ENCODE measurements at places on chromosomes 7 and 10.

DNA sequence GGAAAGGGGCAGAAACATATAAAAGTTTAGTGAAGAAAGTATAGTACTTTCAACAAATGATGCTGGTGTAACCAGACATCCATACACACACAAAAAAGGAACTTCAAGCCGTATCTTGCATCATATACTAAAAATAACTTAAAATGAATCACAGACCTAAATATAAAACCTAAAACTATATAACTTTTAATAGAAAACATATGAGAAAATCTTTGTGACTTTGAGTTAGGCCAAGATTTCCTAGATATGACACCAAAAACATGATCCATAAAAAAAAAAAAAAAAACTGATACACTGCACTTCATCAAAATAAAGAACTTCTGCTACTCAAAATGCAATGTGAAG lies 40.9 kb downstream of the NUDCD3 start:
- no peak for DNase-seq

GRCh38 chr7:28759475-28759971 lies 198.6 kb downstream of the TRIL start:
- DNase-seq, result no peak

DNA sequence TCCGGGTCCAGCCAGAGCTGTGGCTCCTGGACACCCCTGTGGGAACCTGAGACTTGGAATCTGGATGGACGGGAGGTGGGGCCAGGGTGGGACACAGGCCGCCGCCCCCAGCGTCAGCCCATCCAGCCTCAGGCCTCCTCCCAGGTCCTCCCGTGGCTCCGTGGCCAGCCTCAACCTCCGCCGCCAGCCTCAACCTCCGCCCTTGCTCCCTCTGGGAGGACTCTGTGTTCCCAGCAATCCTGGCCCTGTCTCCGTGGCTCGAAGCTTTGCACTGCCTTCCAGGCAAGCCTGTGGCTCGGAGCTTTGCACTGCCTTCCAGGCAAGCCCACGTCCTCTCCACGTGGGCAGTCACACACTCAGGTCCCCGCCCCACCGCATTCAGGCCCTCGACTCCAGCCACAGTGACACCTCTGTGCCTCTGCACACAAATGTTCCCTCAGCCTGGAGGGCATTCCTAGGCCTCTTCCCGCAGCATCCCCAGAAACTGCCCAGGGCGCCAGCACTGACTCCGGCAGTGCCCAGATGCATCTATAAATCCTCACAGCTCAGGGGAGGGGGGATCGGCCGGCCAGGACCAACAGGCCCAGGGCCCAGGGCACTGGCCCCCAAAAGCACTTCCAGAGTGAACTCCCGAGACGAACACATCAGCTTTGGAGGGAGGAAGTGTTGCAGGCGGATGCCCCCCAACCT lies 44.7 kb upstream of the PDGFA start:
- no peak for DNase-seq

GRCh38 chr7:113804475-113805095 lies 114.2 kb downstream of the PPP1R3A start:
- DNase-seq, result no peak

DNA sequence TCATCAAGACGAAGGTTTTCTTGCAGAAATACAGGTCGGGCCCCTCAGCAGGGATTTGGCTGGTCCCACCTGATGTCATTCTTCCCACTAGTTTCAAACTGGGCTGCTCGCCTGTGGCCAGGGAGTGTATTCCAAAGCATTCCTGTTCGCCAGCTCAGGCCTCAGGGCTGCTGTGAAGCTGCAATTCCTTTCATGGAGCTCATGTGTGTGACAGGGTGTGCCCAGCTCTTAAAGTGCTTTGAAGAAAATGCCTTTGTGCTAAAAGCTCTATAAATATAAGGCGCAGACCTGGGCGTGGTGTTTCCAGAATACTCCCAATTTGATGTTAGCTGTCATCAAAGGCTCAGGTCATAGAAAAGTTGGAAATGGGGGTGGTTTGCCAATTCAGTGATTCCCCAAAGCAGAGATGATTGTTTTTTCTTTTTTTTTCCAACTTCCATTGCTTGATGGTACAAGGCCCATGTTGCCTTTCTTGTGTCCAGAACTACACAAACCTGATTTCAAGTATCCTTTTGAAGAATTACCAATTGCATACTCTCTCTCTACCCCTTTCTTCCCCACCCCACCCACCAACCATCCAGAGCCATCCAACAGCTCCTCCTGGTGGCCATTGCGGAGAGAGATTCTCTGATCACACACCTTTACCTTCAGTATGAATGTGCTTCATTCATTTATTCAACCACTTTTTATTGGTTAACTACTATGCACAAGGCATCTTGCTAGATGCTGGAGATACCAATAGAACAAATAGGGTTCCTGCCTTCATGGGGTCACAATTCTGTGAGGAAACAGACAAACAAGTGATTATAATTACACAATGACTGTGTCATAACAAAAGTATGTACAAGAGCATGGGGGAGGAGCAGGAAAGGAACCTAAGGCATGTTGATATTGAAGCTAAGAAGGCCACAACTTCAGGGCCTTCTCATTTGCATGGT lies 297.3 kb upstream of the LYZL1 start:
- no peak for DNase-seq

GRCh38 chr7:130216750-130217149 lies 9.1 kb downstream of the SSMEM1 start:
- DNase-seq, result no peak

GRCh38 chr10:102945962-102946361 lies 27.9 kb downstream of the CNNM2 start:
- DNase-seq, result no peak

DNA sequence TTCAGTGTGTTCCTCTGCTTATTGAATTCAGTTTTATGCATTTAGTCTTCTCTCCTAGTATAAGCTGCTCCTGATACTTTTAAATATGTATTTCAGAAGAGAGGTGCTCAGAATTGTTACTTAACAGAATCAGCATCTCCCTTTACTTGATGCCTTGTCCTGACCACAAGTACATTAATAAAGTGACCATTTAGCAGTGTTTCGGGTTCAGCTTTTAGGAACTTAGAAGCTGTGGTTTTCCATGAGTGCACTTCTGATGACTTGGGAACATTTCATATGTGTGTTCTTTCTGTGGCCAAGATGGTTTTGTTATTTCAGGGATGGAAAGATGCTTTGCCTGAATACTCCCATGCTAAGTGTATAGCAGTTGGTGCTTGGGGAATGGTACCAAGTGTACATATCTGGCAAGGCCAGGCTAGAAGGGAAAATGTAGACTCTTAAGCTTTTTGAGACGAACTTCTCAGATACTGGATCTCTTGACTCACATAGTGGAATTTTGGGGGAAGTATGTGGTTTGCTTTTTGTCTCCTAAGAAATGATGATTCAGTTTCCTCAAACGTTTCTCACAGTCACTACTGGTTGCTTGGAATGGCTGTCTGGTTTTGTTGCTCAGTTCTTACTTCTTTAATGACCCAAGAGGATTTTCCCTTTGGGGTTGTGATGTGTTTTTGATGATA lies 17.2 kb downstream of the SGPL1 start:
- DNase-seq, result peak; percentile 70

DNA sequence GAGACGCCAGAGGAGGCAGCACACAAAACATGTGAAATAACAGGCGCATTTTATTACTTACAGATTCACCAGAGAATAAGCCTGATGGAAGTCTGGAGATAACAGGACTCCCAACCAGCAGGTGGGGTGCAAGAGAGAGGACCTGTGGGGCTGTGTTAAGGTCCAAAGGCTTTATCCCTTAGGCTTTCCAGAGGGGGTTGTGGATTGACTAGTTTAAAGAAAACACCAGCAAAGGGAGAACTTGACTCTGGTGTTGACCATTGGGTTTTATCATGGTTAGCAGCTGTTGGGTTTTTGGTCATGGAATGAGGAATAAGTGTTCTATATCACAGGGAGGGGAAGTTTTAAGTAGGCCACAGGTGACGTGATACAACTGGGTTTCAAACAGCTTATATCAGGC lies 1.6 kb upstream of the CRPPA start:
- DNase-seq, result no peak

- DNase-seq, result peak; percentile 62
Measured at GRCh38 chr10:75407713-75408508, 6.3 kb upstream of the ZNF503 start.

- DNase-seq, result no peak
Measured at GRCh38 chr7:99404235-99404976, 4.0 kb downstream of the PDAP1 start.

DNA sequence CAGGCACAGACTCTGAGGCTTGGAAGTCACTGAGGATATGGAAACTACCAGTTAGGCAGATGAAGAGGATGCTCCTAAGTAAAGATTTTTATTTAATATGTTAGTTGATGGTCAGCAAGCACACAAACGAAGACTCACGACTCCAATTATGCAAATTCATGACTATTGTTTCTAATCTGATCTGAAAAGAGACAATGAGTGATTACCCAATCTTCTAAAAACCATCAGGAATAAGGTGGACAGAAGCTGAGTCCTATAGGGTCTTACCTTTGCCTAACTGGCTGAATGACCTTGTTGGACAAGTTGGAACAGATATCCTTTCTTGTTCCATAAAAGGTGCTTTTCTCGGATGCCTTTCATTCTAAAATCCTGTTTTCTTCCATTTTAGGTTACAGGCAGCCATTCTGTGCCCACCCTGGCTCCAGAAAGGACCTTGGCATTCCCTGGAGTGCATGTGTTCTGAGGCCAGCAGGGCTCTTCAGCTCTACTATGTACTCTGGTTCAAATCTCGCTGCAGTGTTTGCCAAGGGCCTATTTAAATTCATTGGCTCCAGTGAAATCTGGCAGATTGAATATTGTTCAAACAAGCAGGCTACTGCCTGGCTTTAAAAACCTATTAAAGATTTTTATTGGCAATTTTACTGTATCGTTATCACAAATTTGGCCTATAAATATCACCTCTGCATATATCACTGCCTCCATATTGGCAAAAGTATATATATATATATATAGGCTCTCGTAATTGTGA lies 77.5 kb downstream of the SLC25A13 start:
- no peak for DNase-seq

- peak; percentile 80 for DNase-seq
Measured at GRCh38 chr7:70829221-70830059, 302.5 kb upstream of the GALNT17 start.

DNA sequence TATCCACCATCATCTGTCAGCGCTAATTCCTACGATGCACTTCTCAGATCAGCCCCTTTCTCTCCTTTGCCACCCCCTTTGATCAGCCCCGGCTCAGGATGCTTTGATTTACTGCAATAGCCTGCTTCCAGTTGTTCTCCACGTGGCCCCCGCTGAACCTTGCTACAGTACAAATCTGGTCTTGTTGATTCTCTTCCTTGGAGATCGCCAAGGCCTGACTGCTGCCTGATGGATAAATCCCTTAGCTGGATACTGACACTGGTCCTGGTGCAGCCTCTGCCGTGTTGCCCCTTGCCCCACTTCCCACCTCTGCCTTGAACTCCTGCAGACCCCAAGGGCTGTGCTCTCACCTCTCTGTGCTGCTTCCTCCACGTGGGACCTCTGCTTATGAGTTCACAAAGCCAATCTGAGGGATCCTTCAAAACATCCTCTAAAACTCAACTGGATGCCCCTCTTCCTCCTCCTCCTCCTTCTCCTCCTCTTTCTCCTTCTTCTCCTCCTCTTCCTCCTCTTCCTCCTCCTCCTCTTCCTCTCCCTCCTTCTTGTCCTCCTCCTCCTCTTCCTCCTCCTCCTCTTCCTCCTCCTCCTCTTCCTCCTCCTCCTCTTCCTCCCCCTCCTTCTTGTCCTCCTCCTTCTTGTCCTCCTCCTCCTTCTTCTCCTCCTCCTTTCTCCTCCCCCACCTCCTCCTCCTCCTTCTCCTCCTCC lies 15.3 kb downstream of the PLXNA4 start:
- DNase-seq, result no peak

- no peak for DNase-seq
Measured at GRCh38 chr10:29685506-29685905, 50.7 kb upstream of the SVIL start.

DNA sequence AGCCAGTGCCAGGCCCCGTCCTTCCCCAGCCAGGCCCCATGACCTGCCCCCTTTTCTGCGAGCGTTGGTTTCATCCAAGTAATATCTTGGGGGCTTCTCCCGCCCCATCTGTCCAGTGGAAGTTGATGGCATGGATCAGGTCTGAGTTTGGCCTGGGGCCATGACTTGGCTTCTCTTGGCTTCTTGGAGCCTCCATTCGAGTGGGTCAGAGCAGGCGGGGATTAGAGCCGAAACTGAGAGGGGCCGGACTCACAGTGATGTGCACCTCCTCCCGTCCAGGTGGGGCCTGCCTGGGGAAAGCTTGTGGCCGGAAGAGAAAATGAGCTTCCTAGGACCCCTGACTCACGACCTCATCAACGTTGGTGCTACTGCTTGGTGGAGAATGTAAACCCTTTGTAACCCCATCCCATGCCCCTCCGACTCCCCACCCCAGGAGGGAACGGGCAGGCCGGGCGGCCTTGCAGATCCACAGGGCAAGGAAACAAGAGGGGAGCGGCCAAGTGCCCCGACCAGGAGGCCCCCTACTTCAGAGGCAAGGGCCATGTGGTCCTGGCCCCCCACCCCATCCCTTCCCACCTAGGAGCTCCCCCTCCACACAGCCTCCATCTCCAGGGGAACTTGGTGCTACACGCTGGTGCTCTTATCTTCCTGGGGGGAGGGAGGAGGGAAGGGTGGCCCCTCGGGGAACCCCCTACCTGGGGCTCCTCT lies 15.1 kb upstream of the LIMK1 start:
- DNase-seq, result no peak

- DNase-seq, result no peak
Measured at GRCh38 chr10:7545261-7545660, 121.5 kb downstream of the ITIH5 start.

DNA sequence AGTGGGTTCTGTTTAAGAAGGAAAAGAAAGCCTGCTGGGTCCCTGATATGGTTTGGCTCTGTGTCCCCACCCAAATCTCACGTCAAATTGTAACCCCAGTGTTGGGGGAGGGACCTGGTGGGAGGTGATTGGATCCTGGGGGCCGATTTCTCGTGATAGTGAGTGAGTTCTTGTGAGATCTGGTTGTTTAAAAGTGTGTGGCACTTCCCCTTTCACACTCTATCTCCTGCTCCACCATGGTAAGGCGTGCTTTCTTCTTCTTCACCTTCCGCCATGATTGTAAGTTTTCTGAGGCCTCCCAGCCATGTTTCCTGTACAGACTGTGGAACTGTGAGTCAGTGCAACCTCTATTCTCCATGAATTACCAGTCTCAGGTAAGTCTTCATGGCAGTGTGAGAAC lies 42.6 kb downstream of the INPP5A start:
- no peak for DNase-seq

GRCh38 chr7:85322252-85322651 lies 135.4 kb upstream of the SEMA3D start:
- DNase-seq, result no peak

DNA sequence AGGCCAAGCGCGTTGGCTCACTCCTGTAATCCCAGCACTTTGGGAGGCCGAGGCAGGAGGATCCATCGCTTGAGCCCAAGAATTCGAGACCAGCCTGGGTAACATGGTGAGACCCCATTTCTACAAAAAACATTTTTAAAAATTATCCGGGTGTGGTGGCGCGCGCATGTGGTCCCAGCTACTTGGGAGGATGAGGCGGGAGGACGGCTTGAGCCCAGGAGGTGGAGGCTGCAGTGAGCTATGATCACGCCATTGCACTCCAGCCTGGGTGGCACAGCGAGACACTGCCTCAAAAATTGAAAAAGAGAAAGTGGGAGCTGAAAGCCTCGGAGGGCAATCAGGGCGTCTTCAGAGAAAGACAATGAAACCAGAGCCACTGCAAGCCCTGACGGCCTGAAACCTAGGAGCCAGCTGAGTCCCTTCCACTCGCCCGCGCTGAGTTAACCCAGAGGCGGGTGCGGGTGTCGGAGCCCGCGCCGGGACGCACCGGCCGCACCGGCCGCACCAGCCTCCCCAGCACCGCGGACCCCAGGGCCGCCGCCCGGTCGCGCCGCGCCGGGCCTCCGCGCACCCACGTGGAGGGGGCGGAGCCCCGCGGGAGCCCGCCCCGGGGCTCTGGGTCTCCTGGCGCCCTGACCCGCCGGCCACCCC lies 22.4 kb downstream of the ZFAND2A start:
- DNase-seq, result no peak

Data from muscle of leg (tissue), 16 donors.